ENCODE measurements at places on chromosomes 2 and 18. TPM values are rescaled to one million over a fixed set of nuclear protein-coding genes. Genes with fewer than 3 reads are reported as not detected.

- DNase-seq: no peak
Measured at GRCh38 chr2:103132536-103133217, 370.8 kb downstream of the TMEM182 start.

The ALPI gene
- total RNA-seq: not detected

GRCh38 chr18:78699499-78699898, 280.1 kb upstream of the SALL3 start:
- no peak for DNase-seq

- peak; percentile 39 for DNase-seq
Measured at GRCh38 chr18:48475635-48476549, 62.9 kb upstream of the CTIF start.

GRCh38 chr18:43994381-43994780, 686.3 kb upstream of the SETBP1 start:
- no peak for DNase-seq

DNA sequence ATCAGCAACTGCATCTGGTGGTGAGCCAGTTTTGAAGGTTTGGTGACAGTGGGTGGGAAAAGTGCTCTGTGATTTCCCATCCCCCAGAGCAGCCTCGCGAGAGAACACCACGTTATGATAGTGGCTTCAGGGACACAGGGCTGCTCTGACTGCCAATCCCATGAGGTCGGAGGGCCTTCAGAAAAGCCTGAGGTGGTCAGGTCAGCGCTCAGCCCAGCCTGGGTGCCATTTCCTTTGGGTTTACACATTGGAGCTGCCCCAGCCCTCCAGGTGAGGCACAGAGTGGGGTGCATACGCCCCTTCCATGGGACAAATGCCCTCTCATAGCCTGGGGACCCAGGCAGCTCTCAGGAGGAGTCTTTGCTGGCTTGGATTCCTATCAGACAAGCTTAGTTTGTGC, 126.8 kb downstream of the KCTD1 start:
- no peak for DNase-seq

The FAP gene
- not detected for total RNA-seq

DNA sequence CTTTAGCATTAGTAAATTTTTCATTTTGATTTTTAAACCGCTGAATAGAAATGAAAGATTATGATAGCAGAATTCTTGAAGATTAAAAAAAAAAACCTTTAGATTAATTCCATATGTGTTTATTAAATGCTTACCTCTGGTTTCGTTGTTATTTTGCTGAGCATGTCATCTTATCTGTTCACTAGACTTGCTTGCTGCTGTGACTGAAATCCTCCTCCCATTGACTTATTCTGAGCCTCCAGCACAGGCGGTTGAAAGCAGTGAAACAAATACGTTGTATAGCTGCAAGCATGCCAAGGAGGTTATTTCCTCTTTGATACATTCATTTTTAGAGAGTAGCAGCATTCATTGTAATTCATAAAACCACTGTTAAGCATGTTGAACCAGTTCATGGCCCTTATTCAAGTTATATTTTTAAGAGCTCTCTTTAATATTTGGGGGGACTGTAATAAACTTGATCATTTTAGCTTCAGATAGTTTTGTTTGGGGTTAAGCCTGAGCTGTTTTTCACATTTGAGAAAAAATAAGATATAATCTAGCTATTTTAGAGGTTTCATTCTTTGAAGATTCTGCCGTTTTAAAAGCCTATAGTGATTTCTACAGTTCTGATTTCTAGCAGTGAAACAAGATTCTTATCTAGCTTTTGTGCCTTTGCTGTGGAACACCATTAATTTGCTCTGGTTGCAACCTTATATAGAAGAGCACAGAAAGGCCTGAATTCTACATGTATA, at the start of gene HTR2B:
Gene HTR2B, minus strand, starts transcription at position 205 of the 731 bp plus-strand sequence. CDS start 1,278 bp downstream, outside the sequence.
- no peak for DNase-seq

DNA sequence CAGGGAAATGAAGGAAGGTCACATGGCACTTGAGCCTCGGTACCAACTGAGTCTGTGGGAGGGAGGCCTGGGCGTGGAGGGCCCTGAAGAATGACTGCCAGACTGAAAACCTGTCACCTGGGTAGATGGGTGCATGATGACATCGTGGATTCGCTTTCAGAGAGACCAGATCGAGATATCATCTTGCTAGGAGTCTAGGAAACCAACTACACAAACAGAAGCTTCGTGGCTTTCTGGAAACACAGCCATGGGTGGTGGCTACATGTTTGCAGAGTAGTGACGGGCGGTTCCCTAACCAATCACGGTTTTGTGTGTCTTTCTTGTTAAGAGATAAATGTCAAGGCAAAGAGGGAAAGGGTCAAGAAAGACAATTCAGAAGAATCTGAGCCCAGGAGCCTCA, 155.0 kb downstream of the EIPR1 start:
- peak; percentile 12 for DNase-seq

The RBFA gene
- 19.9 TPM for total RNA-seq

The MAP2 gene
- total RNA-seq: 50.1 TPM

DNA sequence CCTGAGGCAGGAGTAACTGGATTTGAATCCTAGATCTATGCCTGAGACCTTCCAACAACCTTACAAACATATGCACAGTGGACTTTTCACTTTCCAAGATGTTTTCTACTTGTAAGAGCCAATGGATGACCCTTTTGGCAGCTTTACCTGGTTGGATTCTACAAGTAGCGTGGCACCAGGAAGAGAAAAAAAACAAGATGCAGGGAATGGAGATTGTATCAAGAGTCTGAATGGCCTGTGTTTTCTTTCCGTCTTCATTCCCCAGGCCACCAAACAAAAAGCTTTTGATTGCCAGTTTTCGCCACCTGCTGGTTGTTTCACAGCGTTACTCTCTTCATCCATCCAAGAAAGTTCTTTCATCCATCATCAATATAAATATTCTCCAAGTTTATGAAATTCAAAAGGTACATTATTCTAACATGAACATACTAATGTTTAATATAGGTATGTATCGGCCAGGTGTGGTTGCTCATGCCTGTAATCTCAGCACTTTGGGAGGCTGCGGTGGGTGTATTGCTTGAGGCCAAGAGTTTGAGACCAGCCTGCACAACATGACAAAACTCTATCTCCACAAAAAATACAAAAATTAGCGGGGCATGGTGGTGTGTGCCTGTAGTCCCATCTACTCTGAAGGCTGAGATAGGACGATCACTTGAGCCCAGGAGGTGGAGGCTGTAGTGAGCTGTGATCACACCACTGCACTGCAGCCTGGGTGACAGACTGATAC, 3.5 kb upstream of the BCL2 start:
- peak; percentile 52 for DNase-seq

- no peak for DNase-seq
Measured at GRCh38 chr18:24964216-24964615, 387.8 kb downstream of the ZNF521 start.

GRCh38 chr2:215476424-215476823, 40.6 kb upstream of the FN1 start:
- no peak for DNase-seq

All from Caki2 (cell line).